ENCODE measurements at places on chromosomes 1 and 21. TPM values are rescaled to one million over a fixed set of nuclear protein-coding genes. Genes with fewer than 3 reads are reported as not detected.

Gene CD244
- total RNA-seq: not detected

Gene OLIG1
- not detected for total RNA-seq

Gene S100A7A
- not detected for total RNA-seq

Gene B3GALT5
- total RNA-seq: 0.36 TPM

Gene TACSTD2
- total RNA-seq: 11.8 TPM

DNA sequence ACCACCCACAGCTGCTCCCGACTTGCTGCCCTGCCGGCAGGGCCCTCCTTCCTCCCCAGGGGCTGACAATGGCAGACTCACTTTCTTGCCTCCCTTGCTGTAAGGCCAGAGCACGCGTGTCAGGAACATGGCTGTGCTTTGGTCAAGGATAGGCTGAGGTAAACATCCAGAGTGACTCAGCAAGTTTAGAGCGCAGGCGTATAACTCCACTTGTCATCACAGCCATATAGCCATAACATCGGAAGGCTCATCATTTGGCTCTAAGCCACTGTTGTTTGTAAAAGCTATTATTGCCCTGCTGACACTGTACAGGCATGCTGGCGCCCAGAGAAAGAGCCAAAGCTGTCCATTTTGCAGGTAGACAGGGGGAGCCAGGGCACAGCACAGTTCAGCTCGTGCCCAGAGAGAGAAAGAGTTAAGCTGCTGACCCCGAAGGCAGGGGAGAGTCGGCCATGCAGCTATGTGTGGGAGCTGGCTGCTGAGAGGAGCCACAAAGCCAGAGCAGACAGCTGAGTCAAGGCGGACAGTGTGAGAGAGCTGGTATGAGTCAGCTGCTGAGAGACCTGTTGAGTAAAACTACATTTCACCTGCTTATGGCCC is 60.6 kb downstream of the GNG4 start:
- peaks cover 18% of the 10 kb centered on the region for H3K27me3 ChIP-seq
- H3K4me1 ChIP-seq: peaks cover 16% of the 10 kb centered on the region
- H3K4me3 ChIP-seq: peak overlapping the region; percentile 37
- H3K27ac ChIP-seq: peak overlapping the region; percentile 93
- 0 out of 2 replicates have a peak, but pooled peaks cover 5% of the 10 kb centered on the region for H3K36me3 ChIP-seq
- DNase-seq: peak; percentile 74

- H3K27me3 ChIP-seq: no peaks in the 10 kb centered on the region
- no peak overlapping the region for H3K27ac ChIP-seq
- no peak overlapping the region for H3K4me3 ChIP-seq
- DNase-seq: no peak
- no peaks in the 10 kb centered on the region for H3K4me1 ChIP-seq
Observed at GRCh38 chr1:82994616-82995263, 1004.2 kb downstream of the TTLL7 start.

DNA sequence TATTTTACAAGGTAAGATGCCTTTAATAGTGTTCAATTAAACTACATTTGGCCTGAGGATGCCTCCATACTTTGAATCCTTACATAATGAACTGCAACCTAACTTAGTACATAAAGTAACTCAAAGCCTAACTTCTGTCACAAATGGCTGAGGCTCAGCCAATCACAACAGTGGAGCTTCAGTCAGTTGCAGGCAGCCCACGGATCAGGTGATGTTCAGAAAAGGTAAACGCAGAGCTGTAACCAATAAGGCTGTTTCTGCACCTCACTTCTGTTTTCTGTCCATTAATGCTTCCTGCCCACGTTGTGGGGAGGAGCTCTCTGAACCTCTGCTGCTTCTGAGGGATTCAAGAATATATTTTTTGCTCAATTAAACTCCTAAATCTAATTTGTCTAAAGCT is 94.8 kb upstream of the KIAA0040 start:
- DNase-seq: no peak
- H3K4me3 ChIP-seq: no peak overlapping the region
- no peak overlapping the region for H3K27ac ChIP-seq
- no peaks in the 10 kb centered on the region for H3K4me1 ChIP-seq
- no peaks in the 10 kb centered on the region for H3K36me3 ChIP-seq

DNA sequence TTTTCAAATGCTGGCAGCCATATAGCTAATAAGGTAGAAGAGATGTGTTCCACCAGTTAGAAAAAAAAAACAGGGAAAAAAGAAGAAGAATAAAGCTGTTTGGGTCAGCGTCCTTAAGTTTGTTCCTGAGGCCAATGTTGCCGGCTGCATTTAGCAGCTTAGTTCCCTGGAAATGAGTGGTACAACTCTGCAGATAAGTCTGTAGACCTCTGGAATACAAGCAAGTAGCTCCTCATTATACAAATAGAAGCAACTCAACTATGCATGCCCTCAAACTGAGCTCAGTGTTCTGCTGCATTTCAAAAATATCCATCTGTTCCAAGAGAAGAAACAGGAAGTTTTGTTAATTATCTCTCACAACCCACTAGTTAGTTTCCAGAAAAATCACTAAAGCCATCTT is 181.2 kb upstream of the PKN2 start:
- no peak for DNase-seq
- H3K4me1 ChIP-seq: no peaks in the 10 kb centered on the region
- no peaks in the 10 kb centered on the region for H3K27me3 ChIP-seq
- no peaks in the 10 kb centered on the region for H3K36me3 ChIP-seq
- H3K27ac ChIP-seq: no peak overlapping the region

GRCh38 chr1:213658457-213658856 is 329.3 kb upstream of the PROX1 start:
- no peaks in the 10 kb centered on the region for H3K27me3 ChIP-seq
- H3K4me1 ChIP-seq: no peaks in the 10 kb centered on the region
- no peak overlapping the region for H3K4me3 ChIP-seq

DNA sequence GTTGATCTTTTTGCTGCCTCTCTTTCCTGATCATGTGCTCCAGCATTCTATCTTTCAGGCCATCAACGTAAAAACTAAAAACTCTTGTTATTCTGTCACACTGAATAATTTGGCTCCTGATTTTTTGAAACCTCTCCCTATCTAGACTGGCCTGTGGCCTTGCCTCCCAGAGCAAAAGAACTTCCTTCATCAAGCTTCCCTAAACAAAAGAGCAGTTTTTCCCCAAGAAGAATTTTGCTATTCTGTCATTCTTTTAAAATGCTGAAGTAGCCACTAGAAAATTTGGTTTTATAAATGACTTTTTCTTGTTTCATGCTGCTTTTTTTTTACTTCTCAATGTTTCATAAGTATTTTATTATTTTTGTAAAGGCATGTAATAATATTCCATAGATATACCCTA is 37.1 kb upstream of the CR2 start:
- no peak for DNase-seq
- no peak overlapping the region for H3K4me3 ChIP-seq
- H3K36me3 ChIP-seq: no peaks in the 10 kb centered on the region
- no peak overlapping the region for H3K27ac ChIP-seq

GRCh38 chr1:246921481-246921880 is 10.3 kb downstream of the AHCTF1 start:
- H3K4me3 ChIP-seq: no peak overlapping the region
- peaks cover 6% of the 10 kb centered on the region for H3K4me1 ChIP-seq
- H3K27me3 ChIP-seq: no peaks in the 10 kb centered on the region
- H3K27ac ChIP-seq: no peak overlapping the region
- peaks cover 21% of the 10 kb centered on the region for H3K36me3 ChIP-seq

DNA sequence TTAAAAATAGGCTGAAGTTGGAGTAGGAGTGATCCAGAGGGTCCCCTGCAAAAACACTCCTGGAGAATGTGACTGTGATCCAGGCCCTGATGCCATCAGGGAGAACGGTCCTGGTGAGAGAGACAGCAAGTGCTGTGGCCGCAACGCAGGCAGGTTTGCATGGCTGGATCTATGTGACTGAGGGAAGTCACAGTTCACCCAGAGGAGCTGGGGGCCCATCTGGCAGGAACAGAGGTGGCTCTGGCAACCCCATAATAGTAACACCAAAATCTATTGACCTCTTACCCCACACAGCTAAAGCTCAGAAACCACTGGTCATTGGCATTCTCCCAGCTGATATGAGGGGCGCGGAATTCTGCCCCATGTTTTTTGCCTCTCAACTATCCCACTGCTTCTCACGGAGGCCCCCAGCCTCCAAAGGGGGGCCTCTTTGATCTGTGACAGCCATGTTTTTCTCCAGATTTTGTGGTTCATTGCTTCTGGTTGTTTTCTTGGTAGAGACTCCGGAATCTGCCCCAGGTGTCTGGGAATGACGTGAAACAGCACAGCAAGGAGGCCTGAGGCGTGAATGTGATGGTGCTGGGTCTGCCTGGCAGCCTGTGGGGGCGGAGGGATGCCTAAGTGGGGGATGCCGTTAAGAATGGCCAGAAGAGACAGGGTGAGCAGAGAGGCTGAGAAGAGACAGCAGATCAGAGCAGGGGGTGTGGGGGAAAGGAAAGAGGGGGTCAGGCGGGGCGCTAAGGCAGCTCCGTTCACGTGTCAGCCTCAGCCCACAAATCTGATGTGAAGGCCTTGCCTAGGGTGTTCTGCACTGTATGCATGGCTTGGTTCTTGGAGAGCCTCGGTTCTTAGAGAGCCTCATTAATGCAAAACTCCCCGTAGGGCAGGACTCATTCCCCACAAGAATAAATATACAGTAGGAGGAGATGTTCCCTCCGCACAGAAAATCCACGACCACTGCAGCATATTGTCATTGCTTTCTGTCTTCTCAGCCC is 23.5 kb downstream of the CASP9 start:
- no peak overlapping the region for H3K27ac ChIP-seq
- no peaks in the 10 kb centered on the region for H3K27me3 ChIP-seq
- H3K4me1 ChIP-seq: no peaks in the 10 kb centered on the region
- no peak for DNase-seq
- H3K4me3 ChIP-seq: no peak overlapping the region

DNA sequence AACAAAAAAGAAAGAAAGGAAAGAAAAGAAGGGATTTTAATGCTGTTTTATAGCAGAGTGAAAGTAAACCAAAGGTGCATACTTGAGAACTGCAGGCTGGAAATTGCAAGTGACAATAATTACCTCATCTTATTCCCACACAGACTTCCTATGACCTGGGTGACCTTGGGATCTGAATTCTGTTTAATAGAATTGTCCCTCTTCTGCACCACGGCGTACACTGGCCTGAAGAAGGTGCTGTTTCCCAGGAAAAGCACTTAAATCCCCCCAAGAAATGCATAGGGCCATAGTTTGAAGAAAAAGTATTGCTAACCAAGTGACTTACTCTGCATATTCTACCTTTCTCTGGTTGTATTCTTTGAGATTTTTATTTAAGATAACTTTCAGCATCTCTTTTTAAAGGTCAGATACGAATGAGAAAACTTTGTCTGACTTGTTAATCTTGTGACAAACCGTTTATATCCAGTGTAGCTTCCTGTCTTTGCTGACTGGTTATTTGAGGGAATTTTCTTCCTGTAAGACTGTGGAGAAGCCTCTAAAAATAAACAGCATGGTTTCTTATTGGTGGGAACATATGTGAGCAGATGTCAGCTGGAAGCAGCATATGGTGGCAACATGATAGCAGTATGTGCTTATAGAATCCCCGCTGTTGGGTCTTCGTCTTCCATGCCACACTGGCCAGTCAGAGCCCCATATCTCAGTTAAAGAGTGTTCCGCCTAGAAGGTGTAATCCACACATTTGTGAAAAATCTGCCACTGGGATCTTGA is 16.3 kb downstream of the TGFB2 start:
- H3K27me3 ChIP-seq: no peaks in the 10 kb centered on the region
- no peak overlapping the region for H3K27ac ChIP-seq
- no peak overlapping the region for H3K4me3 ChIP-seq
- H3K36me3 ChIP-seq: no peaks in the 10 kb centered on the region

DNA sequence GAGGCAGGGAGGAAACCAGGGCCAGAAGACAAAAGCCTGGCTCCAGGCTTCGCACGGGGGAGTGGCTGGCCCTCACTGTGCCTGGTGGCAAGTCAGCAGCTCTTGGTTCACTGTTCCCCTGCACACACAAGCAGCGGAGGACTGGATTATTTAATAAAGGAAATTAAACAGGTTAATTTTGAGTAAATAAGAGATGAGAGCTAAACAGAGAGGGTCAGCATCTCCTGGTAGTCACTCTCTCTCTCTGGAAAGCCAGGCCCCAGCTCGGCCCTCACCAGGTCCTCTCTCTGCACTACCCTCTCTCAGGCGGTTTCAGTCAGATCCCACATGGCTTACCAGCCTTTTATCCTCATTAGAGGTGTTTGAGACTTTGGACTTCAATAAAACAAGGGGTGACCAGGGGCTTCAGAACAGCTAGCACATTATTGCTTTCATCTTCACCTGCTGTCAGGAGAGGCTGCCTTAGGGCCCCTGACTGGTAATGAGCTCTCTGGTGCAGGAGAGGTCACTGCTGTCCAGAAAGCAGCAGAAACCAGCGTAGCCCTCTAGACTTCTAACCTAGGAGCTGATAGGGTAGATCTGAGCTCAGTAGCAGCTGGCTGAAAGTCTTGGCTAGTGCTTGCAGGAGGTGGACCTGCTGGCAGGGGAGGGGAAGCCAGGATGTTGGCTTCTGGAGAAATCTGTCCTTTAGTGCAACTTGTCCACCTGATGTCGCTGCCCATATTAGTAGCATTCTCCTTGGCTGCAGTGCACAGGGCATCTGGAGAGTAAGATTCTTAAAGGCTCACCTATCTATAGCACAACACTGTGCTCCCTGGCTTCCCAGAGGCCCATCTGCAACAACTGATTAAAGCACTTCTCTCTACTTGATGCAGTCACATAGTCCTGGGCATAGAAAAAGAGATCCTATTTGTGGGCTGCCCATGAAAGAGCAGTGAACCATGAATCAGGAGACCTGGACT is 45.9 kb downstream of the SYT6 start:
- DNase-seq: no peak
- H3K27ac ChIP-seq: no peak overlapping the region
- H3K4me3 ChIP-seq: no peak overlapping the region

GRCh38 chr1:164611754-164612642 is 53.0 kb downstream of the PBX1 start:
- 0 out of 2 replicates have a peak, but pooled peaks cover 4% of the 10 kb centered on the region for H3K36me3 ChIP-seq
- H3K27me3 ChIP-seq: peaks cover 1% of the 10 kb centered on the region
- H3K27ac ChIP-seq: peak overlapping the region; percentile 2
- peaks cover 49% of the 10 kb centered on the region for H3K4me1 ChIP-seq
- no peak overlapping the region for H3K4me3 ChIP-seq

DNA sequence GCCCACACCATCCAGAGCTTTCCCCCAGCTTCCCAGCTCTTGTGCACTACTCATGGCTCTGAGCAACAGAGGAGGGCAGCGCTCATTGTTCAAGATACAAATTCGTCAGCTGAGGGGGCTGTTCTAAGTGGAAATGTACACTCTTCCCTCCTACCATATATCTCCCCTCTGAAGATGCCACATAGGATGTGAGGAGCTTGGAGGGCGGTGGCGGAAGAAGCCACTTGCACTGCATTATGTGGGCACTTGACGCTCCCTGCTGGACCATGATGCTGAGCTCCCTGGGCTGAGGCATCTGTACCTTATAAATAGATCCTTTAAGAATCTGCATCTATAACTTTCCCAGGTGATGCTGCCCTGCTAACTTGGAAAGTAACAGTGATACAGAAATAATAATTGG is 477.6 kb upstream of the DEPDC1 start:
- no peak overlapping the region for H3K27ac ChIP-seq
- H3K36me3 ChIP-seq: no peaks in the 10 kb centered on the region
- DNase-seq: no peak
- no peaks in the 10 kb centered on the region for H3K27me3 ChIP-seq
- H3K4me1 ChIP-seq: no peaks in the 10 kb centered on the region

DNA sequence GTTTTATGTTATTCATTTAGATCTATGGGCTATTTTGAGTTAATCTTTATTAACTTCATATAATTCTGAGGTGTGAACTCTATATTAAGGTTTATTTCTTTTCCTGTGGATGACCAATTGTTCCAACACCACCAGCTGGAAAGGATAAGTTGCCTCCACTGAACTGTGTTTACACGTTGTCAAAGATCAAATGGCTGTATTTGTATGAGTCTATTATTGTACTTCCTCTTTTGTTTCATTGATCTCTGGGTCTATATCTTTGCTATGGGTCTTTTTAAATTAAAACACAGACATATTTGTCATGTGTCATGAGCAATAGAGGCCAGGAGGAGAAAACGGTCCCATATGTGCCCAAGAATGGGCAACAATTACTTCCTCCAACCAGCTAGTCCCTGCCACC is 5.2 kb upstream of the MAB21L3 start:
- DNase-seq: no peak
- peaks cover 24% of the 10 kb centered on the region for H3K4me1 ChIP-seq
- no peaks in the 10 kb centered on the region for H3K36me3 ChIP-seq

Measured in HFFc6 (cell line).